ENCODE measurements at places on chromosomes 2 and 18.

DNA sequence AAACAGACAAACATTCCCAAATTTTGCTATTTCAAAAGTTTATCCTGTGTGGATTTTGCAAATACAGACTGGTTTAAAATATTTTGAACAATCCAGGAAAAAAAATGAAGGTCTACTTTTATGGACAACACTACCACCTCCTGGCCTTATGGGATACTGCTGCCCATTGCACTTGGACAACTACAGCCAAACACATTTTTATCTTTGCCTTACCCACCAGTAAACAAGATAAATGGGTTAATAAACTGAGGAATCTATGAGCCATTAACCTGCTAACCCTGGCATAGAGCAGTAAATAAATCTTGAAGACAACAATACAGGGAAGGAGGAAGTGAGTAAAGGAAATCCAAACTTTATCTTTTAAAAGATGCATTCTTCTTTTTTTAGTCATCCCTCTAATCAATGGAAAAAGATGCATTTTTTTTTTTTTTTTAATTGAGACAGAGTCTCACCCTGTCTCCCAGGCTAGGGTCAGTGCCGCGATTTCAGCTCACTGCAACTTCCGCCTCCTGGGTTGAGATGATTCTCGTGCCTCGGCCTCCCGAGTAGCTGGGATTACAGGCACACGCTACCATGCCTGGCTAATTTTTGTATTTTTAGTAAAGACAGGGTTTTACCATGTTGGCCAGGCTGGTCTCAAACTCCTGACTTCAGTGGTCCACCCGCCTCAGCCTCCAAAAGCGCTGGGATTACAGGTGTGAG is 2.1 kb upstream of the SPIRE1 start:
- peak; percentile 47 for DNase-seq

DNA sequence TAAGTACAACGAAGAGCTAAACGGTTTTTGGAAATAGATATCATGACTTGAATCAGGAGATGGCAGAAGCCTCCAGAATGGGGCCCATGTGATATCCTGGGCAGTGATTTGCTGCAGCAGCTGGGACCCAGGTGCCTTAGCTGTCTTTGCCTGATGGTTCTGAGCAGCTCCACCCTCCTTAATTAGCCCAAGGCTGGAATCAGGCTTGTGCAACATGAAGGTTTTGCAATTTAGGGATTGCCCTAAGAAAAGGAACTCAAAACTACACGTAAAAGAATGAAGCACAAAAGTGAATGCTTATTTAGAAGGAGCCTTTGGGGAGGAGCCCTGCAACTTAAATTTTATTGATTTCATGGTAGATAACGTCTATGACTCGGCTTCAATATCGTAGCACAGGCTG is 17.3 kb upstream of the CNDP2 start:
- DNase-seq: no peak

DNA sequence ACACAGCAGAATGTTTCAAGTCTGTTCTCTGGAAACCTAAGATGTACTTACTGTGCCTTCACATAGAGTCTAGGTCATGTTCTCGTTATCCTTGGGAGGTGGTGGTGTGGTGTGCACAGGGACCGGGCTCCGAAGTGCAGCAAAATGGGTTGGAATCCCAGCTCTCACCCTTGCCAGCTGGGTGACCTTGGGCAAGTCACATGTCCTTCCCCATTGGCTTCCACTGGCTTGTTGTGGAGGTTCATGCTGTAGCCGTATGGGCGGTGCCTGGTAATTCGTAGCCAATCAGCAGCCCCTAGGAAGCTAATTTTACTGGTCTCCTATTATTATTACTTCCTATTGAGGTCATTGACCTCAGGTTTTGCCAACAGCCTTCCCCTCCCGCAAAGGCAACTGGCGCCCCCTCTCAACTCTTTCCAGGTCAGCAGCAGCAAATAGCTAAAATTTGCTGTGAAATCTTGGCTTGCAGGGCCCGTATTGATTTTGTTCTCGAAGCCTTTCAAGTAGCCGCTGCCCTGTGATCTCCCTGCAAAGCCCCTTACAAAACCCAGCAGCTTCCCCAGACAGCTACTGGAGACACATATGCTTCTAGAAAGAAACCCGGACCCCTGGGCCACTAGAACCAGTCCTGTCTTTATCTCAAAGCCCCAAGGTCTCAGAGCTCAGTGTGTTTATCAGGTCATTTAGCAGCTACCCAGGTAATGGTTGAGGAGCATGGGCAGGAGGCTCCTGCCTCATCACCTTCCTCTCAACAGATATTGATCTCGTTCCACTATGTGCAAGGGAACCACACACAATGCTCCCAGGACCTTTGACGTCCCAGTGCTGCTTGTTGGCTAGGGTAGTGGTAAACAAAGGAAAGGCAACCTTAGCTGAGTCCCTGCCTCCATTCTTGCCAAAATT is 66.5 kb upstream of the SLC1A4 start:
- no peak for DNase-seq

DNA sequence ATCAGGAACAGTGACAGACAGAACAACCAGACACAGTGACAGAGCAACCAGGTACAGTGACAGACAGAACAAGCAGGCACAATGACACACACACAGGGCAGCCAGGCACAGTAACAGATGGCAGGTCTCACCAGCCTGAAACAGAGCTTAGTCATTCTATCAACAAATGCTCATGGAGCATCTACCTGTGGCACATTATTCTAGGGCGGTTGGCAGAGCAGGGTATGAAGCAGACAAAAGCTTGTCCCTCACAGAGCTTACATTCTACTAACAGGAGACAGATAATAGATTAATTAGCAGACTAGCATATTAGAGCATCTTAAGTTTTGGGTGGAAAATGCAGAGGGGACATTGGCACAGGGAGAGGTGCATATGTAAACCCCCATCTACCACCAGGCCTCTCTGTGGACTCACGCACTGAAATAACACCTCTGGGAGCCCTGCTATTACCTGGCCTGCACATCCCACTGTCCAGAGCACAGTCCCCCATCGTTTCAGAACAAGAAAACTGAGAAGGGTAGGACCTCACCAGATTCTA is 64.1 kb upstream of the RAB6C start:
- DNase-seq: no peak

GRCh38 chr2:15672961-15673918 is 81.6 kb downstream of the DDX1 start:
- no peak for DNase-seq

DNA sequence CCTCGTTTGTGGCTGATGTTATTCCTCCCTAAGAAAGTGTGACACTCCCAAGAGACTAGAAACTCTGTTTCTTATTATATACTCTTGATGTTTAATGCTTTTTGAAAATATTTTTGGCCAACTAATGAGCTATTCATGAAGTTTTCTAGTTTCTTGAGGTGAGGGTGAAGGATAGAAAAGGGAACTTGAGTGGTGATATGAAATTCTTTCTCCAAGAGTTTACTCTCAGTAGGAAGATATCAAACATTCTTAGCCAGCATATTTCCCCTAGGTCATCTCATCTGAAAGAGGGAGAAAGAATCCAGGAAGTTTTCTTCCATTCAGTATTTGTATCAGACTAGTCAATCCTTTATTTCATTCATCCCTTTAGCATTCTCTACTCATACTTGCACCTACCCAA is 95.7 kb downstream of the MAP3K20 start:
- no peak for DNase-seq

DNA sequence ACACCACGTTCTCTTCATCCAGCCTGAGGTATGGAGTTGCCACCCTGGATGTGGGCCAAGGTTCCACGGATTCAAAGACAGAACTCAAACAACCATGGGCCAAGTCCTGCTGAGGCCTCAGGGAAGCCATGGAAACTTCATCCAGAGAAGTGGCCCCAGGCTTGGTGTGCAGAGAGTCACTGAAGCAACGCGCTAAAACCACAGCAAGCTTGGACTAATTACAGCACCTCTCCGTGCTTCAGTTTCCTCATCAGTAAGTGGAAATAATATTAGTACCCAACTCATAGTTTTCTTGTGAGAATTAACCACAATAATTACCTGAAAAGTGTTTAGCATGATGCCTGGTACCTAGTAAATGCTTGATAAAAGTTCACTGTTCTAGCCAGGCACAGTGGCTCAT is 19.2 kb upstream of the AP1S3 start:
- no peak for DNase-seq

DNA sequence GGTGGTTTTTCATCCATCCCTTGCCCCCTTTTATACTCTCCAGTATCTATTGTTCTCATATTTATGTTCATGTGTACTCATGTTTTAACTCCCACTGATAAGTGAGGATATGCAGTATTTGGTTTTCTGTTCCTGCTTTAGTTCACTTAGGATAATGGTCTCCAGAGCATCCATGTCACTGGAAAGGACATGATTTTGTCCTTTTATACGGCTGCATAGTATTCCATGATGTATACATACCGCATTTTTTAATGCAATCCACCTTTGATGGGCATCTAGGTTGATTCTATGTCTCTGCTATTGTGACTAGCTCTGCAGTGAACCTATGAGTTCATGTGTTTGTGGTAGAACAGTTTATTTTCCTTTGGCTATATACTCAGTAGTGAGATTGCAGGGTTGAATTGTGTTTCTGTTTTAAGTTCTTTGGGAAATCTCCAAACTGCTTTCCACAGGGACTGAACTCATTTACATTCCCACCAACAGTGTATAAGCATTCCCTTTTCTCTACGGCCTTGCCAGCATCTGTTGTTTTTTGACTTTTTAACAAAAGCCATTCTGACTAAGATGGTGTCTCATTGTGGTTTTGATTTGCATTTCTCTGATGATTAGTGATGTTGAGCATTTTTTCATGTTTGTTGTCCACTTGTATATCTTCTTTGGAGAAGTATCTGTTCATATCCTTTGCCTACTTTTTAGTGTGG is 420.2 kb downstream of the THSD7B start:
- DNase-seq: no peak

- DNase-seq: peak; percentile 14
These were observed 260.4 kb upstream of the DSEL start for GRCh38 chr18:67776929-67777328.

- peak; percentile 23 for DNase-seq
These were observed 84.5 kb upstream of the RBBP8 start for GRCh38 chr18:22848615-22849014.

GRCh38 chr2:159855143-159855542 is 57.1 kb upstream of the CD302 start:
- no peak for DNase-seq

- no peak for DNase-seq
These were observed 74.9 kb upstream of the TAF1B start for GRCh38 chr2:9768388-9768787.

- no peak for DNase-seq
These were observed 103.5 kb upstream of the NOSTRIN start for GRCh38 chr2:168698969-168699368.

- DNase-seq: no peak
These were observed 63.3 kb upstream of the TTC39C start for GRCh38 chr18:23951206-23951605.

DNA sequence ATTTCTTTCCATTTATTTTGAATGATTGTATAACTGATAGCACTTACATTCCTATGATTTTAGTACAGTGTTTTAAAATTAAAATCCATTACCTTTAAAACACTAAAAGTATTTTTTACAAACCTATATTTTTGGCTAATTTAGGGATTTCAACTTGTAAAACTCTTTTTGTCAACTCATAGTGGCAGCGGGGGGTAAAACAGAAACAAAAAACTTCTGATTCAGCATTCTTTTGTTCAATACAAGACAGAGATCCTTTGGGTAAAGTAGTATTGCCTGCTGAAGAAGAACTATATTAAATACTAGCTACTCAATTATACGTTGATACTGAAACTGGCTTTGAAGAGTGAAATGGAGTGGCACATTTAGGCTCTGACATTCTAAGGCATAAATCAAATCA is 437.4 kb upstream of the CDH19 start:
- no peak for DNase-seq

GRCh38 chr2:114661971-114662939 is 219.8 kb downstream of the DPP10 start:
- no peak for DNase-seq

DNA sequence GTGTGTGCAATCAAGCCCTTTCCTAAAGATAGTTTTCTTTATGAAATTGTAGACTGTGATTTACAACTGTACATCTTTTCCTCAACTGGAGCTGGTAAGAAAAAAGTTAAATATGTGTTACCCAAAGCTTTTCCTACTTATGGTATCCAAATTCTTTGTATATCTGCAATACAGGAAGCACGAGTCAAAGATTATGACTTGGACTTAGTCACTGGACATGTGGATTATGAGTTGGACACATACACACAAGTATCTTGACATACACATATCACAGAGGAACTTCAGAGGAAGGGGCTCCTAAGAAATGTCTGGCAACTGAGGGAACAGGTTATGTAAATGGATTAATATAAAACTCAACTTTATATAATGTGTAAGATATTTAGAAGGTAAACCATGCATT is 35.2 kb downstream of the PRELID3A start:
- DNase-seq: no peak

- no peak for DNase-seq
These were observed 128.6 kb downstream of the SPOPL start for GRCh38 chr2:138630164-138630563.

- DNase-seq: no peak
These were observed 198.8 kb downstream of the NDUFA10 start for GRCh38 chr2:239826376-239826775.

- peak; percentile 77 for DNase-seq
These were observed 149.6 kb upstream of the GALNT5 start for GRCh38 chr2:157107877-157108276.

DNA sequence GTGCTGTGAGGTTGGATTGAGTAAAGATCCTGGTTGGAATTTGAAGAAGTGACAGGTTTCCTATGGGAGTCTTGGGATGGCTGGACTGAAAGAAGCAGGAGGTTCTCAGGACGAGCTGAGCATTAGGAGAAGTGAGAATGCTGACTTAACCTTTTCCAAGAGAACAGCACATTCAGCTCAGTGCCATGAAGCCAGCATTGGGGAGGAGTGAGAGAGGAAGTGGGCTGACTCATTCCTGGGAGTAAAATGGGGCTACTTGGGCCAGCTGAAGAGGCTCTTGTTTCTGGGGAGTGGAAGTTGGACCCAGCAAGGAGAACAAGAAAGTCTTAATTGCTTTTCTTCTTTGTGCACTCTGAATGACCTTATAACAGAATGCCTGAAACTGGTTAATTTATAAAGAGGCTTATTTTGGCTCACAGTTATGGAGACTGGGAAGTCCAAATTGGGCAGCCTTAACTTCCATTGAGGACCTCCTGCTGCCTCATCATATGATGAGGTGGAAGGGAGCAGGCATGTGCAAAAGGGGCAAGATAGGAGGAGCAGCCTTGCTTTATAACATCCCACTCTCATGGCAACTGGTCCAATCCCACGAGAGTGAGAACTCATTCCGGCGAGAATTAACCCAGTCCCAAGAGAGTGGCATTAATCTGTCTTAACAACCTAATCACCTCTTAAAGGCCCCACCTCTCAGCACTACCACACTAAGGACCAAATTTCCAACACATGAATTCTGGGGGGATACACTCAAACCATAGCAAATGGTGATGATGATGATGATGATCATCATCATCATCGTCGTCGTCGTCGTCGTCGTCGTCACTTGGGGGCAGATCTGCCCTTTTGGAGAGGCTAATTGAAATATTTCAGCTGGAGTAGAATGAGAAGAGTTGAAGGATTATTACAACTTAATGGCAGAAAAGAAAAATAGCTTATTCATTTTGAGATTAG is 26.1 kb downstream of the DGUOK start:
- peak; percentile 44 for DNase-seq
